ENCODE measurements at places on chromosomes 2 and 18.

- no peak for DNase-seq
Measured at GRCh38 chr2:141048951-141049350, 1081.9 kb downstream of the LRP1B start.

- no peak for DNase-seq
Measured at GRCh38 chr2:181774685-181775084, 94.4 kb upstream of the NEUROD1 start.

- DNase-seq: no peak
Measured at GRCh38 chr2:47486841-47487497, 84.0 kb downstream of the MSH2 start.

DNA sequence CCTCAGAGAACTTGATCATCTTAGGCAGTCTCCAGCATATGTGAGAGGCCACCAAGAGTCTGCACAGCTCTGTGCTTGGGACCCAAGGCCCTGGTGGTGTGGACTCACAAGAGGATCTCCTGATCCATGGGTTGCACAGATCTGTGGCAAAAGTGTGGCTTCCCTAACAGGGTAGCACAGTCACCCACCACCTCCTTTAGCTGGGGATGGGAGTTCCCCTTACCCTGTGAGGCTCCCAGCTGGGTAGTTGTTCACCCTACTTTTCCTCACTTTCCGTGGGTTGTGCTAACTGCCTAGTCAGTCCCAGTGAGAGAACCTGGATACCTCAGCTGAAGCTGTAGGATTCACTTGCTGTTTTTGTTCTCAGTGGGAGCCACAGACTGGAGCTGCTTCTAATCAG lies 123.7 kb downstream of the FTCDNL1 start:
- DNase-seq: no peak

DNA sequence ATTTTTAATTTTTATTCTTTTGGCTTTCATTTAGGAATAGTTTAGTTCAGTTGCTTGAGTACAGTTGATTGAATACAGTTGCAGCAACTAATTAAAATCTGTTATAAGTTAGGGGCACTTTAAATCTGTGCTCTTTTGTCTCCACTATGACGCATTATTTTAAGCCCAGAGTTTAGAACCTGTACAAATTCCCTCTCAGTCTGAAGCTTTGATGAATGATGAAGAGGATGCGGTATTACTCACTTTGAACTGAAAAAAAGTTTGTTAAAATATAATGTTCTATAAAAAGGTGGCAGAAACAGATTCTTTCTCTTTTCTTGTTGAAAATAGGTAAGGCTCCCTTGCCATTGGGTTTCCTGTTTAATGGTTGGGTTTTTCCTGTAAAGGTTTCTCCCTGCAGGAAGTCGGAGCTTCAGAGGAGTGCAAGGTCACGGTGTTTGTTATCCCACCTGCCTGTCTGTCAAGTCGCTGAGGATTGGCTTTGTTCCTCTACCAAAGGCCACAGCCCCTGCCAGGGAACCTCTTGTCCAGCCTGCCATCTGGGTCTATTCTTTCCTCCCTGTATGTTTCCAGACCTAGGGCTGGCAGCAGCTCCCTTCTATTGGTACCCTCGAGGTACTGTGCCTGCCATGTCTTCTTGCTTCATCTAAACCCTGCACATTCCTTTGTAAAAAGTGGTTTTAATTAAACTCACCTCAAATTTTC lies 43.8 kb upstream of the FN1 start:
- no peak for DNase-seq

- DNase-seq: no peak
Measured at GRCh38 chr2:232372231-232373208, 6.0 kb upstream of the ALPP start.

- no peak for DNase-seq
Measured at GRCh38 chr2:230934231-230935129, 9.4 kb upstream of the GPR55 start.

DNA sequence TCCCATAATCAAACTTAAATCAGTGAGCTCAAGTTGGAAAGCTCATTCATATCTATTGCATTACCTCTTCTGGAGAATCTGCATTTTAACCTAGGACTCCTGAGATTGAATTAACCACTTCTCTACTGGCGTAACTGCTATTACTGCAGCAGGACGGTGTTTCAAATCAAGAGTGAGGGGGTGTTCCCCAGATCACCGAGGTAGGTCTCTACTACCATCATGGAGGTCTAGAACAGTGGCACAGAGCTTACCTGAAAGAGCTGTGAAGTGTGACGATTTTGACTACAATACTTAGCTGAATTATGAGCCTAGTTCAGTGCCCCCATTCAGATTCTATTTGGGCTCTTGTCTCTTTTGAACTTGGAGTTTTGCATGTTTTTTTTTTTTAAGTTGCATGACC lies 119.5 kb downstream of the POLE4 start:
- DNase-seq: no peak

- DNase-seq: no peak
Measured at GRCh38 chr2:85724731-85725181, 29.0 kb upstream of the ATOH8 start.

DNA sequence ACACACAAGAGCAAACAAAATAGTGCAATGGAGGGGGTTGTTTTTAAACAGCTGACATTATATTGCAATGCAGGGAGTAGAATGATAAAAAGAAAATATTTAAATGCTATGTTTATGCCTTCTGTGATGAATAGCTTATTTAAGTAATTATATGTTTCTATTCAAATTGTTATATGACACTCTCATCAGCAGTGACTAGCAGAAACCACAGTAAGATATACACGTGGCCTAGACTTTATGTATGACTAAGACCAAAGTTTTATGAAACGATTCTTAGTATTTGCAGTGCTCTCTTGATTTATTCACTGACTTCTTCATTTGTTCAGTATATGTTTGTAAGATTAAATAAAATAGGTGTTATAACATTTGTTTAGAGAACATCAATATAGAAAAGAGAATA lies 26.1 kb upstream of the C1D start:
- no peak for DNase-seq

- no peak for DNase-seq
Measured at GRCh38 chr2:48527226-48527885, 2.6 kb upstream of the STON1 start.

DNA sequence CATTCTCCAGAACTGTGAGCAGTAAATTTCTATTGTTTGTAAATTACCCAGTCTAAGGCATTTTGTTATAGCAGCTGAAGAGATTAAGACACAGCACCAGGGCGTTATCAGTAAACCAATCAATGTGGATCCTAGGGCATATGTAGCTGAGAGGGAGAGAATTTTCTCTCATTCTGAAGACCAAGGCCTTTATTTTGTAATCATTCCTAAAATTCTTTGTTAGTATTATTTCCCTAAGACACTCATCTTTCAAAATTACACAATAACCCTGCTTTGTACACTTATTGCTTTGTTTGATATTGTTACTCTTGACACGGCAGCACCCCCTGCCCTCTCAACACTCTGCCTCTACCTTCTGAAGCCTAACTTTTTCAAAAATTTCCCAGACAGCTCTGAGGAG lies 419.1 kb downstream of the SLC4A3 start:
- no peak for DNase-seq

DNA sequence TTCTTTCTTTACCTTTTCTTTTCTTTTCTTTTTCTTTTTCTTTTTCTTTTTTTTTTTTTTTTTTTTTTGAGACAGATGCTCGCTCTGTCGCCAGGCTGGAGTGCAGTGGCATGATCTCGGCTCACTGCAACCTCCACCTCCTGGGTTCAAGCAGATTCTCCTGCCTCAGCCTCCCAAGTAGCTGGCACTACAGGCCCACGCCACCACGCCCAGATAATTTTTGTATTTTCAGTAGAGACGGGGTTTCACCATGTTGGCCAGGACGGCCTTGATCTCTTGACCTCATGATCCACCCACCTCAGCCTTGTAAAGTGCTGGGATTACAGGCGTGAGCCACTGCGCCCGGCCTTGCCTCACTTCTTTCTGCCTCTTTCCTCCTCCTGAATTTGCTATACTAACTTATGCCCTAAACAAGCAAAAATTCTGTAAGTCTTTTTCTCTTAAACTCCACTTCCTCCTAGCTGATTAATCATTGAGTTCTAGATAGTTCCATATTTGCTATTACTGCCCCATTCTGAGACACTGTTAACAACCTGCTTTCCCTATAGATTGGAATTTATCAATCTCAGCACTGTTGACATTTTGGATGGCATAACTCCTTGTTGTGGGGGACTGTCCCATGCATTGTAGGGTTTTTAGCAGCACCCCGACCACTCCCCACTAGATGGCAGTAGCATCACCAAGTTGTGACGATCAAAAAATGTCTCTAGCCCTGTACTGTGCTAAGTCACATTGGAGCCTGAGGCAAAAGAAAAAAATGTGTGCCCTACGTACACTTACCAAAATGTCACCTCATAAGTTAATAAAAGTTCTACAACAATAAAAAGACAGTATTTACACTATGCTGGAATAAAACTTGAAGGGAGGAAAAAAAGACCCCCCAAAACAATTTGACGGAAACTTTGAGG lies 16.4 kb upstream of the THADA start:
- no peak for DNase-seq

DNA sequence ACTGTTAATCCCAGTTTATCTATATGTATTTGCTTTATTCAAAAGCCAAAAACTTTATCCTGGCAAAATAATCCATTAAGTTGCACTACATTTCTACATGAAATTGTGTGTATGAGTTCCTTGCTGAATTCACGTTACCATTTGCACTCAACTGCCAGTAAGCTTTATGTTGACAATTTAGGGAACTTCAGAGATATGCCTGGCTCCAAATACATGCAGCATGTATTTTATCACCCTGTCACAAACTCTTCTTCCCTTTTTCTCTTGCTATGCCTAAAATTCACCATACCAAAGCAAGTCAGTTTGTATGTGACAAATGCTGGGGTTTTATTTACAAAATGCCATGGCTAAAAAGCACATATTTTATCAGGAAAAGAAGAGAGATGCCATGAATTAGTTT lies 157.6 kb upstream of the CDH2 start:
- DNase-seq: no peak

DNA sequence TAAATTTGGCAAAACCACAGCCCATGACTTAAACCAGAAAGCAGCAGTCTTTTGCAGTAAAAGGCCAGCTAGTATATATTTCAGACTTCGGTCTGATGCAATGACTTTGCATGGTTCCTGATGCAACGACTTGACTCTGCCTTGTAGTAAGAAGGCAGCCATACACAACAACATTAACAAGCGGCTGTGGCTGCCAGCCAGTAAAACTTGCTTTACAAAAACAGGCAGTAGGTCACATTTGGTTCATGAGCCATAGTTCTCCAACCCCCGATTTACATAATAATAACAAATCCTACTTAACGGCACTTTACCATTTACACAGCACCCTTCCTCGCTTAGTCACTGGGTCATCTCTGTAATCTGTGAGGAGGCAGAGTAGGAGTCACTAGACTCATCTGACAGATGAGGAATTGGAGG lies 410.3 kb downstream of the LRATD1 start:
- DNase-seq: no peak

- DNase-seq: no peak
Measured at GRCh38 chr2:49224426-49225010, 70.2 kb upstream of the FSHR start.

DNA sequence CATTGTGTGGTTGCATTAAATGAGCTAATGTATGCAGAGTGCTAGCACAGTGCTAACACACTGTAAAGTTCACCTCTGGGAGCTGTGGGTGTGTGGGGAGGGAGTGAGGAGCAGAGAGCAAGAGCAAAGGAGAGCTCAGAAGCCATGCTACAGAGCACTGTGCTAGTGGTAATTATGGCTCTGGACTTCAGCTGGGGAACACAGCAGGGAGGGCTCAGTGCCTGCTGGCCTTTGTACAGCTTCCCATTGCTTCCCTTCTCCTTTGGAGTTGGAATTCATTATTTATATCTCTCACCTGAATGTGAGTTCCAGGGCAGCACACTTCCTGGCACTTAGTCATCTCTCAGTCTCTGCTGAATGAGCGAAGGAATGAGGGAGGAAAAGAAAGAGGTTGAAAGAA lies 2.5 kb upstream of the PLA2R1 start:
- DNase-seq: no peak

DNA sequence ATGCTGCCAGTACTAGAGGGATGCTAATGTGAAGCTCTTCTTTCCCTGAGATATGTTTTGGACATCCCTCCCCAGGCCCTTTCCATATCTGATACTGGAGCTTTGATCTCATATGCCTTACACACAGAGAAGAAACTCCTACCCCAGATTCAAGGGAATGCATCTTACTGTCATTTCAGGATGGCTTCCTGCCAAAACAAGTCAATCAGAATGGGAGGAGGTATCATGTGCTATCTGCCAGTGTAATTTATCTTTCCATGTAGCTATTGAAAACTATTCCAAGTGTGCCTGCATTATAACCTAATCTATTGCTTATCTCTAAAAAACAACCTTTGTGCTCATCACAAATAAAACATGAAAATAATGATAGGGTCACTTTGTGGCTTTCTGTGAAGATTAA lies 269.9 kb upstream of the SETBP1 start:
- DNase-seq: no peak

DNA sequence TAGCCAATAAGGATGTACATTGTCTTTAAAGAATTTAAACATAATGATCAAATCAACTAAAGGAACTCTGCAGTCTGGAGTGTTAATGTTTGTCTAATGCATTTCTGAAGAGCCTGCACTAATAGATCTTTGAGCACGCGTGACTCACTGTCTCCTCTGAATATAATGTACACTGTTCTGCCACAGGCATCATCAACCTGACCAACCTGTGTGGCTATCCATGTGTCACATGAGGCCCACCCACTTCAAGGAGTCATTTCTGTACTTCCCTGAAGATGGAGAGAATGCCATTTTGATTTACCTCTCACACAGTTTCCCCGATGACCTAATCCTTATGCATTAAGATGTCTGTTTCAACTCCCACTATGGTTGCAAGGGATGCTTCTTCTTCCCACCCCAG lies 434.0 kb upstream of the SPHKAP start:
- no peak for DNase-seq

GRCh38 chr18:74040459-74041332 lies 106.9 kb downstream of the FBXO15 start:
- DNase-seq: no peak

DNA sequence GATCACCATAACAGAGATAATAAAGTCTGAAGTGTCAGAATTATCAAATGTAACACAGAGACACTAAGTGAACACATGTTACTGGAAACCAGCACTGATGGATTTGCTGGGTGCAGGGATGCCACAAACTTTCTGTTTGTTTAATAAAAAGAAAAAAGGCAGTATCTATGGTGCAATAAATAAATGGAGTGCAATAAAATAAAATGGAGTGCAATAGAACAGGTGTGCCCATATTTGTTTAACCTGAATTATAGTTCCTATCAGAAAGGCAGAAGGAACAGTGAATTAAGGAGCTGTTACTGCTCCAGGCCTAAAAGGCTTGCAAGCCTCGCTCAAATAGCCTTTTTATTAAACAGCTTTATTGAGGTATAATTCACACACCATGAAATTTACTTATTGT lies 81.0 kb upstream of the KIDINS220 start:
- DNase-seq: no peak
